ENCODE measurements at places on chromosomes 5 and 9. TPM values are rescaled to one million over a fixed set of nuclear protein-coding genes. Genes with fewer than 3 reads are reported as not detected.

Gene SVEP1
- total RNA-seq: 26.4 TPM

Gene RELL2
- 0.82 TPM for total RNA-seq

Gene IRX2
- total RNA-seq: 1.6 TPM

Gene TNIP1
- total RNA-seq: 75.0 TPM

Gene WDR36
- total RNA-seq: 33.4 TPM

Gene GLT6D1
- total RNA-seq: not detected

Gene PCDHA1
- total RNA-seq: not detected

Gene CARTPT
- total RNA-seq: not detected

Gene LCN12
- 0.82 TPM for total RNA-seq

Gene SLC46A2
- not detected for total RNA-seq

Gene RFX3
- 16.4 TPM for total RNA-seq

Gene SPOCK1
- 12.3 TPM for total RNA-seq

Gene KIF20A
- 24.8 TPM for total RNA-seq

Gene CLTB
- 84.7 TPM for total RNA-seq

Gene KIF4B
- total RNA-seq: 0.10 TPM

Gene GFM2
- 54.5 TPM for total RNA-seq

Gene INSYN2B
- 0.21 TPM for total RNA-seq

Gene COL23A1
- 5.4 TPM for total RNA-seq

Gene PCDHGA1
- total RNA-seq: 1.8 TPM

Gene CCDC192
- total RNA-seq: 0.31 TPM

Gene SLC25A2
- not detected for total RNA-seq

Gene ADRA1B
- total RNA-seq: 0.51 TPM
